ENCODE measurements at places on chromosomes 3 and 15.

DNA sequence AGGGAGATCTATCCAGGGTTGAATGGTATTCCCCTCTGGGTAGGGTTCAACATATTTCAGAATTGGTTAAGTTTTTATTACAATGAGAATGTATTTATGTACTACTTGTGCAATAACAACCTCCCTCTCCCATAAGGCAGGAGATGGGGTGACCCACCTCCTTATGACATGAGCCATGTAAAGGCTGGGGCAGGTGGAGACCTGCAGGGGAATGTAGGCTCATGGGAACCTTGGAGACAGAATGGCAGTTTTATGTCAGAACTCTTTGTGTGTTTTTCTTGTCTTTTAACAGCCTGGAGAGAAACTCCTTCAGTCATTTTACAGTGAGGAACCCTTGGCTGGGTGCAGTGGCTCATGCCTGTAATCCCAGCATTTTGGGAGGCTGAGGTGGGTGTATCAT, 24.6 kb upstream of the INSYN1 start:
- DNase-seq: no peak

GRCh38 chr3:177229791-177230190, 32.5 kb upstream of the TBL1XR1 start:
- no peak for DNase-seq

- no peak for DNase-seq
These were observed 16.3 kb upstream of the LMCD1 start for GRCh38 chr3:8485141-8485870.

DNA sequence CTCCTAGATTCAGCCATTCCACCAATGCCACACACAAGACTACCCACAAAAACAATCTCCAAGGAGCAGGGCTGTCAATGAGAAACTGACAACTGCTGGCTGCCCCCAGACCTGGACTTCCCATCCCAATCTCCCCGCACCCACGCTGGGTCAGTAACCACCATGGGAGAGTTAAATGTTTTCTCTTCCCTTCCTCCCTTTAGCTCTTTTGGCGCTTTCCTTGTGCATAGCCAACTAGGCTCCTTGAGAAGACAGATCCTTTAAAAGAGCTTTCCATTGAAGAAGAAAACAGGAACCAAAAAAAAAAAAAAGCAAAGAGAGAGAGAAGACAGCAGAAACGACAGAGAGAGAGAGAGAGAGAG, 8.3 kb downstream of the BCL6 start:
- no peak for DNase-seq

GRCh38 chr3:16998236-16998923, 113.6 kb downstream of the PLCL2 start:
- no peak for DNase-seq

DNA sequence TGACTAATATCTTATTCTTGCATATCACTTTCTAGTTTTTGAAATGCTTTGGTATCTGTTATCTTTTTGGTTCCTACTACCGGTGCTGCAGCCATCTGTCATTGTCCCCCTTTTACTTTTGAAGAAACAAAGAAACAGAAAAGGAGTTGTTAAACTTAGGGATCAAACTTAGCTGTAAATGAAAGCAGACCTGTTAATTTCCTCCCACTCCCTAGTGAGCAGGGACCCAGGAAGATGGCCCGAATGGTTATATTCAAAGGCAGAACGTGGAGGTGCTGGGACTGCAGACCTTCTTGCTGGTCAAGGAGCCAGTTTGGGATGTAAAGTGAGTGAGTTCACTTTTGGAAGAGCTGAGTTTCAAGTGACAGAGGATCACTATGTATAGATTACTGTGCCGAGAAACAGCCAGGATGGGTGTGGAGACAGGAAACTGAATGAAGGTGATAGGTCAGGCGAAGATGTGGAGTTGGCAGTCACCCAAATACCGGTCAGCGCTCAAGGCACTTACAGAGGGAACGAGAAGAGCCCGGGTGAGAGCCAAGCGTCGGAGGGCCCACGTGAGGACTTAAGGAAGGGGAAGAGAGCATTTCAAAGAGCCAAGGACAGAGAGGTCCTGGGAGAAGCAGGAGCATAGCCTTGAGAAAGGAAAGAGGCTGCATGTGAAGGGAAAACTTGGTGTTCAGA, 20.1 kb downstream of the KBTBD8 start:
- DNase-seq: no peak

- DNase-seq: no peak
These were observed 36.4 kb downstream of the LINS1 start for GRCh38 chr15:100565591-100565990.

GRCh38 chr15:70910958-70911357, 18.3 kb downstream of the LRRC49 start:
- DNase-seq: no peak

DNA sequence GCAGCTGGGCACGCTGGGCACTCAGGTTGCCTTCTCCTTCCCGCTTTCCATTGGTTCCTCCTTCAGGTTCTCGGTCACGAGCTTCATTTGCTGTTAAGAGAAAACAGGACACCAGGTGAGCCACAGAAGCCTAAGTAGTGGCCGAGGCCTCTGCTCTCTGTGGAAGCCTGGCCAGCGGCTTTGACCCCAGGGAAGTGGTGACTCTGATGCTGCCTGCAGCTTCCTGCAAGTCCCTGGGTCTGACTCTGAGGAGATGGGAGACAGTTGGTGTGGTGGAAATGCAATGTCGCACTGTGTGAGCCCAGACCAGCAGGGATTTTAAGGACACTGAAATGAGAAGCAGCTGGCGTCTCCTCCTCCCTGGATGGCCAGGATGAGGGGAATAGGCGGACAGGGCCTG, 80.5 kb downstream of the SNRK start:
- DNase-seq: no peak

GRCh38 chr3:125220727-125221429, 8.3 kb upstream of the SLC12A8 start:
- DNase-seq: no peak

DNA sequence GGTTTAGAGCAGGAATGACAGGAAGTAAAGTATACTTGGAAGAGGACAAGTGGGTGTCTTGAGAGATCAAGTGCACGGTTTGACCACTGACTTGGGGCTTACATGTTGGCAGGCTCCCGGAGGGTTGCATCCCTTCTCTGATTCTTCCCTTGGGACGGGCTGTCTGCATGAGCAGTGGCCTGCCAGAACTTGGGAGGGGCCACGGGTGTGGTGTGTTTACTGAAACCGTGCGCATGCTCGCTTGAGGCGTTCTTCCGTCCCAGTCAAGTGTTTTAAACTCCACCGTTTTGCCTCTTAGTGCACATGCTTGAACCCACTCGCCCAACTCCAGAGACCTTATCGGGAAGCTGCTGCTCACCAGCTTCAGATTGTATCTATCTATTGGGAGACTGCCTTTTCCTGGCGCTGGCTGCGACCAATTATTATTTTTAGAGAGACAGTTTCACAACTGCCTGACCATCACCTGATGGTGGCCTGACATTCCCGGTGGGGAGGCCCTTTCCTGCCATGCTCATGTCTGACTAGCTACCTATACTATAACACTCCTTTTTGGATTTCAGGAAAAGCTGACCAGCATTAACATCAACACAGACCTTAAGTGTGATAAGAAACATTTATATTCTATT, 14.9 kb upstream of the C3orf22 start:
- no peak for DNase-seq

DNA sequence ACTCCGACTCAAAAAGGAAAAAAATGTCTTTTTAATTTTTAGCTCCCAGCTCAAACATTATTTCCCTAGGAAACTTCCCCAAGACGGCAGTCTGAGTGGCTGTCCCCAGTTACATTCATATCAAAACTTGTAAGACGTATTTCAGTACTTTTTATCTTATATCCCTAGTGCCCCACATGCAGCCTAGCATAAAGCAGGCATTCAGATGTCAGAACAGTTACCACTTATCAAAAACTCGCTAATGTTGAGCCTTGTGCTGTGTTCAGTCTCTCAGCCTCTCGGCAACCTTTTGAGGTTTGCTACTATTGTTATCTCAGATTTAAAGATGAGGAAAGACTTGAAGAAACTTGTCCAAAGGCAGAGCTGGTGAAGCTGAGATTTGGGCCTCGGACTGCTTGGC, 6.6 kb upstream of the SELENOS start:
- no peak for DNase-seq

GRCh38 chr3:196431181-196432136, 768 bp downstream of the UBXN7 start:
- DNase-seq: peak; percentile 6

GRCh38 chr15:42736178-42736792, 643 bp downstream of the CDAN1 start:
- DNase-seq: no peak

GRCh38 chr15:65659502-65660052, 37.8 kb downstream of the SLC24A1 start:
- no peak for DNase-seq

DNA sequence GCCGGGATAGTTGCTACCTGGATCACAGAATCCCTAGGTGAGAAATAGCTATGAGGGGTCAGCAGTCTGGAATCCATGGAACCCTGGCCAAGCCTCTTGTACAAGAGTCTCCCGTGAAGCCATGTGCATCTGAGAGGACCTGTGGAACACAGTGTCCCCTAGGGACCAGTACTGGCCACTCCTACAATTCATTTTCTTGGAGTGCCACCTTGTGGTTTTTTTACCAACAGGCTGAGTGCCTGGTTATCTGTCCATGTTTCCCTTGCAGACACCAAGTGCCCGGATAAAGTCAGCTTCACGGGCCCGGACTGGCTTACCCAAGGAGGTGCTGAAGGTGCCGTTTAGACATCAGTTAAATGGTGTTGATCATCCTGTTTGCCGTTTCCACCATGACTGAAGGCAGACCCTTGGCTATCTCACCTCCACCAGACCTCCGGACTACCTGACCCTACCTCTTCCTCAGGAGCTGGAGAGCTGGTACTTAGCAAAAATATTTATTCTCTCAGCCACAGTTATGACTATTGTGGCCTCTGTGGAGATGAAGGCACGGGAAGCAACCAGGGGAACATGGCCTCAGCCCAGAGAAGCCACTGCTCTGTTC, 93.9 kb downstream of the RBPMS2 start:
- DNase-seq: no peak

- no peak for DNase-seq
These were observed 33.4 kb downstream of the MAGEF1 start for GRCh38 chr3:184678317-184679055.

DNA sequence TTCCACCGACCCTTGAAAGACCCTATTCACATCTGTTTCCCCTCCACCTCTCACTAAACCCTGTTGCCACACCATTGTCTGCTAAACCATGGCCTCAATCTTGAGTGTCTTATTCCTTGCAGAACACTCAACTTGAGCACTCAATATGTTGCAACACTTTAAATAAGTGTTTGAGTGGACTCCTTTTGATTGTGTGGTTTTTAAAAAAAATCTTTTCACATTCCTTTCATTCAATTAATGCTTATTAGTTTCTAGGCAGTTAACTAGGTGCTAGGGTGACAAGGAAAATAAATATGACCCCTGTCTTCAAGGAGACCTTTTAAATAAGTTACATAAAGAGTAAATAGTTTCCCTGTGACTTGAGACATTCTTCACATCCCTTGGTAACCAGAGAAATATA, 13.3 kb upstream of the HHLA2 start:
- DNase-seq: no peak

DNA sequence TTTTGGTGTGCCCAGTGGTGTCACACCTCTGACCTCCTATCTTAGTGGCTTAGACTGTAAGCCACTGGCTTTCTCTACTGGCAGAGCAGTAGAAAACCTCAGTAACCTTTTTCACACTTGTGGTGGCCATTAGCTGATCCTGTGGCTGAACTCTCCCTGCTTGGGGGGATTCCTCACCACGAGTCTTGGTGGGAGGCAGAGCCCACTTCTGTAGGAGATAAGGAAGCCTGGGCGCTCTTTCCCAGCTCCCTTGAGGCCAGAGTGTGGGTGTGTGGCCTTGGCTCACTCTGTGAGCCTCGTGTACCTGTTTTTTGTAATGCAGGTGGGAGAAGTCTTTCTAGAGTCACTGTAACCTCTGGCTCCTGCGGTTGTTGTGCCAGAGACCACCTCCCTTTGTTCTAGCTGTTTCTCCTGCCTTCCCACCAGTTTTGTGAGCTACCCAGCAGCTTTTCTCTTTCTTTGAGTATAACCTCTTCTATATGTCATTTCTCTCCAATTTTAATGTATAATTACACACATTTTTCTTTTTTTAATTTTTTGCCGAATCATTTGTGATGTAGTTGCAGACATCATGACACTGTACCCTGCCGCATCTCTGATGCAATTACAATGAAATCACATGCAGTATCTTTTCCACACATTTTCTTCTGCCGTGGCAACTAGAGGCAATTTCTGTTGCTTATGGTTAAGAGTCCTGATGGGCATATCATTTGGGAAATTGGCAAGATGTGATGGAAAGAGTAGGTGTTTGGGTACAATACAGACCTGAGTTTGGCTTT, 13.8 kb downstream of the XCR1 start:
- no peak for DNase-seq

DNA sequence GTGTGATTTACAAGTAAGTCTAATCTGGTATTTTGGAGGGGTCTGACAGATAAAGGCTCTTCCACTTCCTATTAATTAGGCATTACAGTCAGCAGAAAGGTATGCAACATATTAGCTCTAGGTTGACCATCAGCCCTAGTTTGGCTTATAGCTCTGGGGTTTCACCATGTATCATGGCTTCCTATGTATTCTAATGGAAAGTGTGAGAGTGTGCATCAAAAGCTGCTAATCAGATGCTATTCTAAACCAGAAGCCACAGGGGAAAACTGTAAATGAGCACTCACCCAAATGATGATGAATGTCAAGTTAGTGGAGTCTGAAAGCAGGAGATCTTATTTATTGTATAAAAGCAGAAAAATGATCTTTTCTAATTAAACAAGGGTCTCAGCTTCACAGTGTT, 149.2 kb upstream of the MITF start:
- DNase-seq: no peak

- no peak for DNase-seq
These were observed 386.2 kb downstream of the RSL24D1 start for GRCh38 chr15:54810496-54810895.

- peak; percentile 60 for DNase-seq
These were observed 88.4 kb upstream of the RASGRP1 start for GRCh38 chr15:38652998-38653397.

DNA sequence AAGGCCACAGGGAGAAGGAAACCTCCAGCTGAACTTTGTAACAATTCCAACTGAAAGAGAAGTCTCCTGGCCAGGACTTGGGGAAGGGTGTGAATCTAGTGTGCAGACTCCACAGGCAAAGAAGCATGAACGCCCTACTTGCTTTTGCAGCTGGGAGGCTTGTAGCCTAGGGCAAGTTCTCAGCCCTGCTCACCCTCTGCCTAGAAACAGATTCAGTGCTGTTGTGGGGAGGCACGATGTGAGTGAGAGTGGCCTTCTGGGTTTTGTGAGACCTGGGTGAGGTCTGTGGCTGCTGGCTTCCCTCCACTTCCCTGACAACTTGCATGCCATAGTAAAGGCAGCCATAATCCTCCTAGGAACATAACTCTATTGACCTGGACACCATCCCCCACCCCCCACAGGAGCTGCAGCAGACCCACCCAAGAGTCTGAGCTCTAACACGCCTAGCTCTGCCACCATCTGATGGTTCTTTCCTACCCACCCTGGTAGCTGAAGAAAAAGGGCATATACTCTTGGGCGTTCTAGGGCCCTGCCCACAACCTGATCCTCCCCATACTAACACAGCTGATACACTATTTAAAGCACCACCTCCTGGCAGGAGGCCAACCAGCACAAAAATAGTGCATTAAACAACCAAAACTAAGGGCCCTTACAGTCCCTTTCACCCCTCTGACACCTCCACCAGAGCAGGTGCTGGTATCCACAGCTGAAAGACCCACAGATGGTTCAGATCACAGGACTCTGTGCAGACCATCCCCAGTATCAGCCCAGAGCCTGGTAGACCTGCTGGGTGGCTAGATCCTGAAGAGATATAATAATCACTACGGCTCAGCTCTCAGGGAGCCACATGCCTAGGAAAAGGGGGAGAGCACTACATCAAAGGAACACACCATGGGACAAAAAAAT, 426.5 kb downstream of the IGSF11 start:
- no peak for DNase-seq

- peak; percentile 60 for DNase-seq
These were observed 81.7 kb downstream of the TAMM41 start for GRCh38 chr3:11764931-11765363.
